ENCODE measurements at places on chromosomes 16 and 17.

DNA sequence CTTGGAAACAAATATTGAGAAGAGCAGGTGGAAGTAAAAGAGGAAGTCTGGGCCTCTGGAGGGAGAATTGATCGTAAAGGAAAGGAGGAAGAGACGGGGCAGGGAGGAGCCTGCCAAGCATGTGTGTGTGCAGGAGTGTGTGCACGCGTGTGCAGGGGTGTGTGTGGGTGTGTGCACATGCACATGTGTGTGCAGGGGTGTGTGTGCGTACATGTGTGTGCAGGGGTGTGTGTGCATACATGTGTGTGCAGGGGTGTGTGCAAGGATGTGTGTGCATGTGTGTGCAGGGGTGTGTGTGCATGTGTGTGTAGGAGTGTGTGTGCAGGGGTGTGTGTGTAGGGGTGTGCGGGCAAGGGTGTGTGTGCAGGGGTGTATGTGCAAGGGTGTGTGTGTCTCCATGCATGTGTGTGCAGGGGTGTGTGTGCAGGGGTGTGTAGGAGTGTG, 10.0 kb downstream of the CEP295NL start:
- no peak for DNase-seq

DNA sequence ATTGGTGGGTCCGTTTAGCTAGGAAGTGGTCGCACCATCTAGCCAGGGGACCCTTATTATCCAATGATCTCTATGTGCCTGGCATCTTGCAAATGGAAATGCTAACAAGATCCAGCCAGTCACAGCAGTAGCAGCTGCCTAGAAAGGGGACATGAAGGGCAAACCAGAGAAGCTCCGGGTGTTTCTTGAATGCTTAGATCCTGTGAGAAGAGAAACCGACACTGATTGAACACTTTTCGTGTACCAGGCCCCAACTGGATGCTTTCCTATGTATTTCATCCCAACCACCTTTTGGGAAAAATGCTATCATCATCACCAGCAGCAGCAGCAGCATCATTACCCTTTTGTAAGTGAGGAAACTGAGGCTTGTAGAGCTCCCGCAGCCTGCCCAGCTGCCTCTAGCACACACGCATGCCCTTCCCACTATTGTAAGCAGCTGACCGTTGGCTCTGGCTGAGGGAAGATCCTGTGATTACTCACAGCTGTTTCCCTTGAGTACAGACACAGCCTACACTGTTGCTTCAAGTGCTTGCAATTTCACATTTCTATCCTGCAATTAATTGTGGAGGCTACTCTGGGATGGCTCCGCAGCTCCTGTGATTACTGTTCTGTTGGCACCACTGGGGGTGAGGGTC, 180.7 kb upstream of the CACNG5 start:
- DNase-seq, result no peak

DNA sequence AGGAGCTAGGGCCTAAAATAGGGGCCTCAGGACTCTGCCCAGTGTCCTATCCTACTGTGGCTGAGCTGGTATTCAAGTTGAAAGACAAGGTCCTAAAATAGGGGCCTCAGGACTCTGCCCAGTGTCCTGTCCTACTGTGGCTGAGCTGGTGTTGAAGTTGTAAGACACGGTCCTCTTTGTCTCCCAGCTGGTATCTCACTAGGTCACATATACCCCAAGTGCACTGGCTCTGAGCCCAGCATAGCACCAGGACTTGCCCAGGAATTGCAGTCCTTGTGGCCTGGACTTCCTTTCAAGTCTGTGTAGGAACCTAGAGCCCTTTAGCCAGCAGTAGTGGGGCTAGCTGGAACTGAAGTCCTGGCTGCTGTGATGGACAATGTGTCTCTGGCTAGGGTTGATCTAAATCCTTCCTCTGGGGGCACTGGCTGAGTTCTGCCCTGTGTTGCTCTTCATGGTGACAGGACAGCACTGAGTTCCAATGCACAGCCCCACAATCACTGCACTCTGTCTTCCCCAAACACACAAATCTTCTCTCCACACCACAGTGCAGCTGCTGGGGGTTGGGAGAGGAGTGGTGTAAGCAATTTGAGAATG, 260.5 kb downstream of the HAPSTR1 start:
- no peak for DNase-seq

DNA sequence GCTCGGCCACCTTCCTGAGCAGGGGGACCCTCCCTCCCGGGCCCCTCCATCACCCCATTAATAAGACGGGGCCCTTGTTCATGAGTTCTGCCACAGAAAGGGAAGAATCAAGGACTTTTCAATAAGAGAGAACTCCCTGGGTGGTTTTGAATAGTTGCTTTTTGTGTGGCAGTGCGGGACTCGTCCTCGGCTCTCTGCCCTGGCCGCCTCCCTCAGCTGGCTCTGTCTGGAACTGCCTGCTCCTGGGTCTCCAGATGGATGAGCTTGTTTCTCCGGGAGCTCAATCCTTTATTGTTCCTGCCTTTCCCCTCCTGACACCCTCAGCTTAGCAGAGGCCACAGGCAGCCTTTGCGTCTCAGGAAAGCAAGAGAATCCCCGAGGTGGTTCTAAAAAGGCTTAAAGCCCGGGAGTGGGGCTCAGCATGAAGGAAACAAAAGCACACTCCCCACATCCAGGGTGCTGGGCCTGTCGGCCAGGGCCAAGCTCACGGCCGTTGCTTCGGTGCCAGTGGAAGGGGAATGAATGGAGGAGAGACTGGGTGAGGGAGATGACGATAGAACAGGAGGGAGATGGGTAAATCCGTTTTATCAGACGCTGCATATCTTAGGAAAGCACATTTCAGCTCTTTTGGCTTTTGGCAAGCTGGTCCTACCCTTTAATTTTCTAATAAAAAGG, 60.2 kb downstream of the RAI1 start:
- DNase-seq, result no peak

DNA sequence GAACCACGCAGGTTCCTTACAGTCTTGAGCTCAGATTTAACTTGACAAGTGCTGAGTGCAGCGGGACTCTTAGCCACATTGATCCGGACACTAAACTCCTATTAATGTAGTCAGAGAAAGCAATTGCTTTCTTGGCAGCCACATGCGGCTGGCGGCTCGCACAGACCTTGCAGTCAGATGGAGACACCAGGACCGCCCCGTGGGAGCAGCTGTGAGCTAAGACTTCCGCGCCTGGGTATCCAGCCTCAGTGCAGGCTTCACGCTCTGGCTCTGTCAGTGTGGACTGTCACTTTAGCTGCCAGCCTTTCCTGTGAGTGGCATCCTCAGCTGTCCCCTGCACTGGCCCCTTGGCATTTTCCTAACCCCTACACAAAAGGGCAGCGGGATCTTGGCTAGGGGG, 80.9 kb upstream of the NLRP1 start:
- no peak for DNase-seq

DNA sequence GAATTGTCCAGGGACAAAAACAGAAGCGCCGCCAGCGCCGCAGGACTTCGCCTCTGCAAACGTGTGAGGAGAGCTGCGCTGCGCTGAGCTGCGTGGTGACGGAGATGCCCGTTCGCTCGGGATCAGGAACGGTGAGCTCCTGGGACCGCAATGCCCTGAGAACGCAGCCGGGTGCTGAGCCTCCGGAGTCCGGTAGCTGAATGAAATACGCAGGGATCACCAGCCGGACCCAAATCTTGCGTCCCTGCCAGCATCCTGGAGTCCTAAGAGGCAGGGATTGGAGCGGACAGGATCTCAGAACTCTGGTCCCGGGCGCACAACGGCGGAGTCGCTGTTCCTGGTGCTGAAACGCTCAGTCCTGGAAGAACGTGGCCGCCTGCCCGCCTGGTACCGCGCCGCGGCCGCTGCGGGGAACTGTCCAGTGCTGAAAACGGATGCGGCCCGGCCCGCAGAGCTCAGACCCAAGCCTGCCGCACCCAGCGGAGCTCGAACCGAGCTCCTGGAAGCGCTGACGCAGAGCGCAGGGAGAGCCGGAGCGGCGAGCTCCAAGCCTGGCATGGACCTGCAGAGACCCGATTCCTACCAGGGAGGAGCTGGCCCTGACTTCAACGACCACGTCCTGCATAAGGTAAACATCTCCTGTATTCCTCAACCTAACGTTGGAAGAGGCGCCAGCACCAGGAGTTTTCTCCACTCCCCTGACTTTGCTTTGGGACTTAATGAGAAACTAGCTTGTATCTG, 41.5 kb downstream of the CD300LF start:
- peak; percentile 67 for DNase-seq

- no peak for DNase-seq
Observed at GRCh38 chr17:66514227-66514806, 211.9 kb downstream of the PRKCA start.

DNA sequence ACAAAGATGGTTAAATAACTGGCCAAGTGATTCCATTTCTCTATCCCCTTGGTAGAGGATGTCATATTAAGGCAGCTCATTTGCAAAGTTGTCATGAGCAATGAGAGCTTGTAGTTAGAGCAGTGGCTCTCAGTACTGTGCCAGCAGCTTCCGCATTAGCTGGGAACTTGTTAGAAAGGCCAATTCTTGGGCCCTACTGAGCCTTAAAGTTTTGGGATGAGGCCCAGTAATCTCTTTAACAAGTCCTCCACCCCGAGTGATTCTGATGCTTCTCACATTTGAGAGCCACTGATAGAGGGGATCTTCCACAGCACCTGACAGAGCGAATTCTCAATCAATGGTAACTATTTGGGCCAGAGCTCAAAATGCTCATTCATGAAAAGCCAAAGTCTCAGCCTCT, 20.2 kb upstream of the CCL1 start:
- no peak for DNase-seq

GRCh38 chr17:74776990-74777389, 845 bp upstream of the NAT9 start:
- DNase-seq, result no peak

GRCh38 chr17:16027708-16028584, 28.3 kb downstream of the TTC19 start:
- peak; percentile 95 for DNase-seq
